ENCODE measurements at places on chromosomes 3 and 15. TPM values are rescaled to one million over a fixed set of nuclear protein-coding genes. Genes with fewer than 3 reads are reported as not detected.

Gene SEMA5B
- total RNA-seq: 1.1 TPM

Gene SLC24A5
- not detected for total RNA-seq

Gene SAMMSON
- not detected for total RNA-seq

Gene ACTRT3
- 3.0 TPM for total RNA-seq

Gene PPIB
- total RNA-seq: 360 TPM

Gene CCR3
- total RNA-seq: not detected

Gene DPPA2
- total RNA-seq: not detected

Gene MKRN3
- total RNA-seq: 1.3 TPM

Gene TRPM1
- total RNA-seq: not detected

Gene TMEM158
- 9.3 TPM for total RNA-seq

Gene ATXN7
- 26.7 TPM for total RNA-seq

Gene AP4E1
- 21.3 TPM for total RNA-seq

Gene KBTBD13
- not detected for total RNA-seq

Gene TEX9
- 11.2 TPM for total RNA-seq

Gene LRTM1
- not detected for total RNA-seq

Gene TM6SF1
- 0.83 TPM for total RNA-seq

Gene RBM6
- 39.8 TPM for total RNA-seq

Gene MYZAP
- total RNA-seq: 4.8 TPM

Gene CLDN16
- 0.33 TPM for total RNA-seq

Gene FAM43A
- 3.0 TPM for total RNA-seq

Gene CCR9
- total RNA-seq: not detected

Gene FBLN2
- total RNA-seq: 2.2 TPM

Gene FSIP1
- 3.8 TPM for total RNA-seq

Gene C3orf85
- total RNA-seq: not detected

Gene LRRIQ4
- 0.17 TPM for total RNA-seq

Gene CPNE9
- not detected for total RNA-seq

Gene TRPM7
- total RNA-seq: 39.6 TPM

Gene IQCF2
- total RNA-seq: not detected

Gene FES
- not detected for total RNA-seq

Gene SKOR1
- total RNA-seq: under 0.01 TPM

Gene ASTE1
- 4.4 TPM for total RNA-seq

Gene SCG3
- total RNA-seq: not detected

Gene CD200
- total RNA-seq: 13.0 TPM

Gene EFHB
- total RNA-seq: not detected

Gene DNAH12
- total RNA-seq: under 0.01 TPM

Gene ZNF502
- 6.0 TPM for total RNA-seq

Gene PLSCR2
- total RNA-seq: not detected

Gene ISLR
- total RNA-seq: 0.50 TPM

Gene ILDR1
- total RNA-seq: 0.21 TPM

Gene CNBP
- 440 TPM for total RNA-seq

Gene TIPARP
- total RNA-seq: 229 TPM

Gene CHRNB4
- total RNA-seq: under 0.01 TPM

Gene CX3CR1
- not detected for total RNA-seq

Gene PYGO1
- total RNA-seq: 5.8 TPM

Gene THAP10
- 4.9 TPM for total RNA-seq

Gene ADAMTS9
- total RNA-seq: 2.7 TPM

Gene LRRC31
- total RNA-seq: not detected

Gene DAPK2
- 3.1 TPM for total RNA-seq

Gene IL5RA
- total RNA-seq: not detected

Gene PROK2
- total RNA-seq: not detected

Gene LHFPL4
- not detected for total RNA-seq

Gene WDR93
- total RNA-seq: not detected

Gene PPP1R14D
- total RNA-seq: not detected

Data from mammary epithelial cell (primary cell).